Gastroesophageal sphincter (tissue), 4 donors: ENCODE measurements at places on chromosomes 5 and 9.
A peak's percentile ranks its signal among the peaks of the same experiment; 100 is the strongest.

- ATAC-seq: no peak
Observed at GRCh38 chr5:115738830-115739229, 77.6 kb downstream of the CDO1 start.

DNA sequence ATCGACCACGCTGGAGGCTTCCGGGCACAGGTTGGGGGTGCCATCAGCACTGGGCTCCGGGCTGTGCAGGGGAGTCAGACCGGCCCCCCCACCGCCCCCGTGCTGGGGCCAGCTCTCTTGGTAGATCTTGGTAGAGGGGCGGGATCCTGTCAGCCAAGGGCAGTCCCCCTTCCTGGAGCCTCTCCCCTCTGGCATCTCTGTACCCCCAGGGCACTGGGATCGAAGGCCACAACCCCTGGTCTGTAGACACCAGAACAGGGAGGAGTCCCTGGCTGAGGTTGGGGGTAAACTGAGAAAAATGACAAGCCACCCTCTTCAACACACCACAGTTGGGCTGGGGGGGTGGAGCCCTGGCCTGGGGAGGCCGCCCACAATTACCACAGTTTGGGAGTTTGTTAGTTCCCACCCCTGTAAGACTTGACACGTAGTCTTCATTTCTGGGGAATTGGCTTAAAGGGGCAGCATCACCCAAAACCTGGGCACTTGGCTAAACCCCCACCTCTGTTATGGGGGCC is 882 bp downstream of the CERCAM start:
- peak; percentile 35 for ATAC-seq

DNA sequence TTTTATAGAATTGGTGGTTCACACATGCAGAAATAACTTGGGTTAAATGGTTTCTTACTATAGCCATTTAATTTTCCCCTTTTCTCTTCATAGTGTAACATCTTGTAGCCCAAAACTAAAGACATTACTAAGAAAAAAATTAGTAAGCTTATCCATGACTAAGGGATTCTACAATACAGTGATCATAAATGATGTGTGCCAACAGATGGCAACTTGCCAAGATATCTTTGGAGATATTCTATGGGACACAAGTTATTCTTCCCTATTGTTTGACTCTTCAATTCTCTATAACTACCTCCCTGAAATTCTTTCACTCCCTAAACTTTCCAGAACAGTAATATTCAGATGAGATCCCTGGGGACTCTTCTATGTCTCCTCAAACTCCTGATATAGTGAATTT is 580.6 kb downstream of the PTPRD start:
- ATAC-seq: no peak

DNA sequence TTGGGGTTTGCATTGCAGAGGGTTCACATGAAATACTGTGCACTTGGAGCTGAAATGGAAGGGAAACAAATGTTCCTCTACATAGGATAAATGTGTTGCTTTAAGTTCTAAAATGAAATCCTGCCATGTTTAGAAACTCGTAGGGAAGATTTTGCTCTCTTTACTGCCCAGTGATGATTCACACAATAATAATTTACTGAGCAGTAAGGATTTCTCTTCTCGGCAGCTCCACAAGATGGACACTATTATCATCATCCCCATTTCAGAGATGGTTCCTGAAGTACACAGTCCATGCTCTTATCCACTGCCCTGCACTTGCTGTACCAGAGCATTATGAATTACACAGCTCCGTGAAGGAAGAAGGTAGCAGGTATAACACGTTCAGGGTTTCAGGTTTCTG is 4.1 kb downstream of the HACD4 start:
- no peak for ATAC-seq

- ATAC-seq: no peak
Observed at GRCh38 chr5:179127136-179128040, 67.2 kb downstream of the ZNF354C start.

DNA sequence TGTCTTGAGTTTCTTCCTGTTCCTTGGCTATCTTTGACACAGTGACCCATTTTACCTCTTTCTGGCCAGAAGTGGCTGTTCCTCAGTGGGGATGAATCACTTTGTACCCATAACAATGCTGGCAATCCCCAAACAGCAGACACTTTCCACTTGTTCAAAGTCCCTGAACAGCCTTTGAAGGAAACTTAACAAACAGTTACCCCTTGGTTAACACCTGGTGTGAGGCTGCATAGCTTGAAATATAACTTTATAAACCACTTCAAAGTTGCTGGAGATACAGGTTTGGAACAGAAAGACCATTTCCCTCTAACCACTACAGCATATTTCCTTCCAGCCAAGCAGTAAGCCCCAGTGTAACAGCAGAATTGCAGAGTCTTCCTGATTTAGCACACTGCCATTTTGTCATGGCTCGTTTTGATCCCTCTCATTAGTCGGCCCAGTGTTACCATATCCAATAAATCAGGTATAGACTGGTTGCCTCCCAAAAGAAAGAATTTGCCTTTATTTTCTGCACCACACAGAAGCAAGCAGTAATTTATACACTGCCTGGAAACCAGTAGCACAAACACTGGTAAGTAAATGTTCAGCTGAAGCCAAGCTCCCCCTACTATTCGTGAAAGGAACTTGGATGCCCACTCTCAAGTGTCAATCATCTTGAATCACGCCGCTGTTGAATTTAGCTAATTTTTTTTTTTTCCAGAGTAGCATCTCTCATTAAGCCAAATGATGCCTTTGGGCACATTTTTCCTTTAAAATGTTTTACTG is 225.9 kb downstream of the PIK3R1 start:
- no peak for ATAC-seq

- no peak for ATAC-seq
Observed at GRCh38 chr5:154242442-154242841, 51.9 kb downstream of the GALNT10 start.

DNA sequence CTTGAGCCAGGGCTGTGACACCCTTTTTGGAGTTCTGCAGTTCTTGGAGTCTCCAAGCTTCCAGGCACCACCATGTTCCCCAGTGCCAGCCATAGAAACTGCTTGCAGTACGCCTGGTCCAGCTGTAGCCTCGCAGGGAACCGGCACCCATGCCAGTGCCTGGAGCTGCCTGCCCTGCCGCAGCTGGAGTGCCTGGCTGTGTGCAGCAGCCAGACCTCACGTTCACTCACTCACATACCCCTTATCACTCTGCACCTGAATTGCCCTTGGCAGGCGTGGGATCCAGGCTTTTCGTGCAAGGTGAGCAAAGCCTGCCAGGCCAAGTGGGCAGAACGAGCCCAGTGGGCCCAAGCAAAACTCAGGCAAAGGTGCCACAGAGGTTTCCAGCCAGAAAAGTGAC is 77.8 kb upstream of the SHB start:
- ATAC-seq: no peak

DNA sequence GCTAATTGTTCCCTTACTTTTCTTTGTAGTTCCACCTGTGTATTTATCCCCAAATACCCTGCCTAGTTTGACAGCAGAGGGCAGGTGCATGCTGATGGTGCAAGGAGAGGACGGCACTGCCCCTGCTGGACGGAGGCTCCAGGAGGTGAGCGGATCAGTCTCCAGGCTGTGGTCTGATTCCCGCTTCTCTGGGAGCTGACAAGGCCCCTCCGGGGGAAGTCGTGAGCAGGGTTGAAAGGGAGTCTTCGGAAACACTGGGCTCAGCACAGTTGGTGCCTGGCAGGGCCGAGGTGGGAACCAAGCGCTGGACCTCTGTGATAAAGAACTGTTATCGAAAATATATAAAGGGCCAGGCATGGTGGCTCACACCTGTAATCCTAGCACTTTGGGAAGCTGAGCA is 52.9 kb downstream of the RASGEF1C start:
- ATAC-seq: no peak

DNA sequence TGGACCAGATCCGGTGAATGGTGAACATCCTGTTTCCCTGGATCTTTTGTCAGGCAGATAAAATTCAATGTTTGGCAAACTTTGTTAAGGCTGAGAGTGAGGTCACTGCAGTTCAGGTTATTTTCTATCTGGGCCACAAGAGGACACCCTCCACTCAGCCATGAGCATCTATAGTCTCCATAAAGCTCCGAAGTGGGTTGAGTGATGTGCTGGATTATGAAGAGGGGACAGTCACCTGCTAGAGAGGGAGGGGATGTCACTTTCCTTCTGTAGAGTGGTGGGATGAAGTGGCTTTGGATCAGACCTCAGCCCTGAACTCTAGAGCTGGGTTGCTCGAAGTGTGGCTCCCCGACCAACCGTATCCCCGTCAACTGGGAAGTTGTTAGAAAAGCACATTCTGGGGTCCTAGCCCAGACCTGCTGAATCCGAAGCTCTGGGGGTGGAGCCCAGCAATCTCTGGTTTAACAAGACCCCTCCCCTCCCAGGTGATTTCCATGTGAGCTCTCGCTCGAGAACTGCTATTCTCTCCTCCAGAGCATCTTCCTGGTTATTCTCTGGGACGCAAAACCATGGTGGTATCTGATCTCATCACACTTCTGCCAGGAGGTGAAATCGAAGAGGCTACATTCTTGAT is 31.8 kb upstream of the FGF1 start:
- ATAC-seq: peak; percentile 65

DNA sequence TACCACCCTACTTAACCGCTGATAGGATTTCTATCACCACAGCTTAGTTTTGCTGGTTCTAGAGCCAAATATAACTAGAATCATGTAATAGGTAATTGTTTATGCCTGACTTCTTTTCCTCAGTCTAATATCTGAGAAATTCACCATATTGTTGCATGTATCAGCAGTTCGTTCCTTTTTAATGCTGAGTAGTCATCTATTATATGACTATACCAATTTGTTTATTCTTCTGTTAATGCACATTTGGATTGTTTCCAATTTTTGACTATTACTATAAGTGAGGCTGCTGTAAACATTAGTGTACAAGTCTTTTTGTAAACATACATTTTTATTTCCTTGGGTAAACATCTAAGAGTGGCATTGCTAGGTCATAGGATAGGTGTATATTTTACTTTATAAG is 25.9 kb downstream of the CSNK1G3 start:
- ATAC-seq: no peak

DNA sequence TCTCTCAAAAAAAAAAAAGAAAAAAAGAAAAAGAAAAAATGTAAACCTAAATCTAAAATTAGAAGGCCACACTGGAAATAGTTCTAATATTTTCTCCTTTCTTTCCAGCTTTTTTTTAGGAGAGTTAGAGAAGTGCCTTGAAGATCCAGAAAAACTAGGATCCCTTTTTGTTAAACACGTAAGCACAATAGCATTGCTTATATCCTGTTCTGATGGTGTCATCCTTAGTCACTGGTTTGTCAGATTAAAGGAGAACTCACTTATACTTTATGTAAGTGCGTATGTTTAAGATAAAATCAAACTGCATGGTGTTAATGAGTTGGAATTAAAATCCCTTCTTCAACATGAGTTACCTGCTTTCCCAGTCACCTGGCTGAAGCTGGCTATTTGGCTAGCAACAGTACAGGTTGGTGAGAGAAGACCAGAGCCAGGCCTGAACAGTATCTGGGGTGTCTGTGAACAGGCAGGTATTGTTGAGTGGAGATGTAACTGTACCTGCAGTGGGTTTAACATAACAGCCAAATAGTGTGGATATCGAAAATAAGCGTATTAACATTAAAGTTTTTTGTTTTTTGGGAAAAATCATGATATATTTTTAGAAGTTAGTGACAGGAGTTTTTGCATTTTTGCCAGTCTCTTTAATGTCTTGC is 104.7 kb upstream of the OTULINL start:
- ATAC-seq: no peak

DNA sequence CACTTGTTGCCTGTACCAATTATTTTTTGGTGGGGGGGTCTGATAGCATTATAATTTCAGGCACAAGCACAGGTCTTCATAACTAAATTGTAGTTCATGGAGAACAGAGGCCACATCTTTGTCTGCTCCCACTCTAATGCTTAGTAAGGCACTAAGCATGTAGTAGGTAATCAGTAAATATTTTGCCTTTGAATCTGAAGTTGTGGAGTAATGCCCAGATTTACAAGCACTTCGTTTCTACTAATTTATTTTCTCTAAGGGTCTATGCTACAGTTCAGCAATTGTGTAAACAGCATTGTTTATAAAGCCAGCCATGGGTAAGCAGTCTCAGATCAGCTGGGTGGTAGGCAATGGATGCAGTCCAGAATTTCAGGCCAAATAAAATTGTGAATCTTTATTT is 78.6 kb downstream of the GRIA1 start:
- ATAC-seq: no peak

DNA sequence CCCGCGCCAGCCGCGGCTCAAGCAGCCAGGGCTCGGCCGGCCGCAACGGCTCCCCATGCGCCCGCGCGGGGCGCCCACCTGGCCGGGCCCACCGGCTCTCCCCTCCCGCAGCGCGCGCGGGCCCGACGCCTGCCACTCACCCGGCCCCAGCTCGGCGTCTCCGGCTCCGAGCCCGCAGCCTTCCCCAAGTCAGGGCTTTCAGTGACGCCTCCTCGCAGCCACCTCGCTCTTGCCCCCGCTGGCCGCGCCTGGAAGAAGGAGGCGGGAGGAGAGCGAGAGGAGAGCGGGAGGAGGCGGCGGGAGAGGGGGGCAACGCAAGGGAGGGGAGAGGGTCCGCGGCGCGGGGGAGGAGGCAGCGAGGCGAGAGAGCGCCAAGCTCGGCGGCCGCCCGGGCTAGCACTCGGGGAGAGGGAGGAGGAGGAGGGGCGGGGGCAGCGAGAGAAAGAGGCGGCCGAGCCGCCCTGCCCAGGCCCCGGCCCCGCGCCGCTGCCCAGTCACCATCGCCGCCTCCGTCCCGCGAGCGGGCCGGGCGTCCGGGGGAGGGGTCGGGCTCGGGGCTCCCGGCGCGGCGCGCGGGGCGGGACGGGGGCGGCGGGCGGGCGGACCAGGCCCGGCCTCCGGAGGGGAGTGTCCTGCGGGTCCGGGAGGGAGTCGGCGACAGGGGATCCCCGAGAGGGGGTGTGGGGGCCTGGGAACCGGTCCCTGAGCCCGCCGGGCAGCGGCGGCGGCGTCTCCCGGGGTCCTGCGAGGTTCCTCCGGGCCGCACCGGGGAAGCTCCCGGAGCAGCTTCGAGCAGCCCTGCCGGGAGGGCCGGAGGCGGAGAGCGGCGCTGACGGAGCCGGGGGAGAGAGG is at the start of gene LHFPL2:
Gene LHFPL2 (minus strand): TSS at position 414 of the 852 bp plus-strand sequence. CDS start 138,559 bp downstream, outside the sequence.
- ATAC-seq: peak; percentile 88

- no peak for ATAC-seq
Observed at GRCh38 chr5:69030358-69031062, 63.3 kb upstream of the SLC30A5 start.

GRCh38 chr9:95710446-95710845 is 165.0 kb upstream of the ERCC6L2 start:
- no peak for ATAC-seq

- ATAC-seq: no peak
Observed at GRCh38 chr9:135296735-135297455, 182.7 kb upstream of the PPP1R26 start.

GRCh38 chr5:27171761-27172261 is 133.4 kb upstream of the CDH9 start:
- no peak for ATAC-seq

- peak; percentile 1 for ATAC-seq
Observed at GRCh38 chr5:172868436-172868923, 34.4 kb downstream of the ERGIC1 start.

GRCh38 chr9:1155602-1156001 is 105.4 kb downstream of the DMRT2 start:
- no peak for ATAC-seq

DNA sequence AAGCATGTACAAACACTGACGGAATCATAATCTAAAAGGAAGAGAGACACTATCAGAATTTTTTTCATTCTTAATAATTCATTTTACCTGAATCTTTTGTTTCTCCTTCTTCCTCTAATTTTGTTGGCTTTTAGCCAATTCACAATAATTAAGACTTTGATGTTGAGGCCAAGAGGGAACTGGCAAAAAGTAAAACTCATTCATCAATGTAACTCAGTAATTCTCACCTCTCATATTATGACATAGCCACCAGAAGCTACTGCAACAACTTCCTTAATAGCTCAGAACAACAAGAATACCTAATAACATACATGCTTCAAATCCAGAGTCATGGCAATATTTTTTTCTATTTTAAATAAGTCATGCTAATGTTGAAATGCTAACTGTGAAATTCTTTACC is 64.5 kb downstream of the MCTP1 start:
- no peak for ATAC-seq
